ENCODE measurements at places on chromosomes 4 and X.

- no peak for DNase-seq
Measured at GRCh38 chr4:1415681-1415981, 9.4 kb upstream of the NKX1-1 start.

DNA sequence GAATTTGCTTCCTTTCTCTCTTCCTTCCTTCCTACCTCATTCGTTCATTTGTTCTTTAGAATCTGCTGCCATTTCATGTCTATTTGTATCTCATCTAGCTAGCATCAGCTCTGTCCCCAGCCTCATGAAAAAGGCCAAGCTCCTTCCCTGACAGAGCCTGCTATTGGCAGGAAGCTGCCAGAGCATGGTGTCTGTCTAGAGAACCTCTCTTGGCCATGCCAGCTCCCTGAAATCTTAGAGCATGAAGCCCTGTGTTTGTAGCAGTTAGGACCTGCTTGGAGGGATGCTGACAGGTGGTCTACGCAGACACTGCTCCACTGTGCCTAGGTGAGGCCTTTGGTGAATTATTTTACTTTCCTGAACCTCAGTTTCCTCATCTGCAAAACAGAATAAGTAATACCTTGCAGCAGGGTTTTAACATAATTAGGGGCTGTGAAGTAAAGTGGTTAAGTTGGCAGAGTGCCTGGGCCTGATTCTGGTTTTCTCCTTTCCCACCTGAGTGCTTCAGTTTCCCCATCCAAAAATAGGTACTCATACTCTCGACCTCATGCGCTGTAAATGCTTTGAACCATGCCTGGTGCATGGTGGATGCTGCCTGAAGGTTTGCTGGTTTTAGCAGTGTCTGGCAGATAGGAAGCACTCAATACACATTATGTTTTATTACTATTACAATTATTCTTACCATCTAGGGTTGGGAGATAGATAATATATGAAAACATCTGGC lies 4.7 kb downstream of the PTTG2 start:
- DNase-seq = no peak

GRCh38 chrX:9071031-9071650 lies 37.2 kb upstream of the FAM9B start:
- no peak for DNase-seq

GRCh38 chrX:71210816-71211215 lies 12.2 kb upstream of the GJB1 start:
- no peak for DNase-seq

DNA sequence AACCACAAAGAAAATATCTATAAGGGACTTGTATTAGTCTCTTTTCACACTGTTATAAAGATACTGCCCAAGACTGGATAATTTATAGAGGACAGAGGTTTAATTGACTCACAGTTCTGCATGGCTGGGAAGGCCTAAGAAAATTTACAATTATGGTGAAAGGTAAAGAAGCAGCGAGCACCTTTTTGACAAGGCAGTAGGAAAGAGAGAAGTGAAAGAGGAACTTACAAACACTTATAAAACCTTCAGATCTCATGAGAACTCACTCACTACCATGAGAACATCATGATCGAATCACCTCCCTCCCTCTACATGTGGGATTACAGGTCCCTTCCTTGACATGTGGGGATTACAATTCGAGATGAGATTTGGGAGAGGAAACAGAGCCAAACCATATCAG lies 856.0 kb downstream of the TRAM1L1 start:
- no peak for DNase-seq

- DNase-seq = no peak
Measured at GRCh38 chr4:179095585-179096221, 1653.5 kb upstream of the AGA start.

DNA sequence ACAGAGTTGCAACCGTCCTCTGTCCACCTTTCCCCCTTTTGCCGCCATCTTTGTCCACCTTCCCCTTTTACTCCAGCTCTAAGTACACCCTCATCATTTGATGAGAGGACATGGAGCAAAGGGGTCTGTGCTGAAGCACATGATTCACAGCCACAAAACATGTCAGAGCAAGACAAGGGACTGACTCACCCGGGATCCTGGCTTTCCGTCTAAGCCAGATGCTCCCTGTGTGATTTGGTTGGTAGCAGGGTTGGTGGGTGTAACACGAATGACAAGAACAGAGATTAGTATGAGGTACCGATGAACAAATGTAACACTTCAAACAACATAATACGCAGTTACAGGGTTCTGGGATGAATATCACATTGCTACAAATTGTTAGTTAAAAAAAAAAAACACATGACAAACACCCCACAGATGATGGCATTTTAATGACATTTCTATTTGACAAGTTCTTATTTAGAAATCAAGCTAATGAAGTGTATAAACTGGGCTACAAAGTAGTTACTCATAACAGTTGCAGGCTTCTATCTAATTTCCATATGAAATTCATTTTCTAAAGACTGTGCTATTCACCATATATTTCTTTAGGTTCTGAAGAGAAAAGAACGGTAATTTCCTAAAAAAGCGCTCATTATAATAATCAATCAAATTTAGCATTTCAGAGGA lies 71.4 kb upstream of the ETNPPL start:
- DNase-seq = no peak

GRCh38 chrX:20545538-20545937 lies 278.8 kb upstream of the RPS6KA3 start:
- DNase-seq = no peak

- DNase-seq = no peak
Measured at GRCh38 chr4:71217688-71218087, 121.1 kb upstream of the SLC4A4 start.

GRCh38 chrX:119518371-119518770 lies 46.8 kb downstream of the STEEP1 start:
- no peak for DNase-seq

DNA sequence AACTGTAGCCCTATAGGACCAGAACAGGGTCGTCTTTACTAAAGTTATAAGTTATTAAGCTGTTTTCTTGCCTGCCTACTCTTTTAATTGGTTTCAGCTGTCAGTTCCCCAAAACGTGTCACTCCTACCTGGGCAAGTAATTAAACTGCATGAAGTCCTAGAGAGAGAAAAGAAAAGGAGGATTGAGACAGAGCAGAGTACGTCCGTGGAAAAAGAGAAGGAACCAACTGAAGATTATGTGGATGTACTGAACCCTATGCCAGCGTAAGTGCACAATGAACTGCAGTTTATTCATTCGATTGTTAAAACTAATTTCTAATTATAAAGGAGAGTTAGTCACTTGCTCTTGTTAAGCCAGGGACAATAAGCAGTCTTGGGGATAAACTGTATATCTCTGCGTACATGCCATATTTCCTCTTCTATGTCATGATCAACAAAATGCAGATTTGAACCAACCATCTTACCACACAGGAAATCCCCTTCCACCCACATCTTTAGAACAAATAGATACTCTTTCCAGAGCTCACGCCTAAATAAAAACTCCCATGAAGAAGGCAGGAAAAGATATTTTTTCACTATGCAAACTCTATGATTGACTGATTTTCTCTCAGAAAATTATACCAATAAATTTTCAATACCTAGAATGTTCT lies 22.8 kb downstream of the STAP1 start:
- DNase-seq = no peak

DNA sequence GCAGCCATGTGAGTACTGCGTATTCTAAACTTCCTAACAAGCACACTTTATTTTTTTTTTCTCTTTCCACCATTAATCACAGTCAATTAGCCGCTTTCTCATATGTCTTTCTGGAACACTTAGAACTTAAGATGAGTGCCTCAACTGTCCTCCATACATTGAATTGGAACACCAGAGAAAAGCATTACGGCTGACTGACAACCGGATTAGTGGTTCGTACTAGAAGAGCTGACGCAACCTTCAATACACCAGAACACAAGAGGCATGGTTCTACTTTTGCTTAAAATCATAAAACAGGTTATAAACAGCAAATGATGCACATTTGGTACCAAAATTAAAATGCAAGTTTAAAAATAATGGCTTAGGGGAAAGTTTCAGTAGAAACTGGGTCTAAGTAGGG lies 3.3 kb downstream of the TMEM47 start:
- no peak for DNase-seq

GRCh38 chr4:81504112-81505003 lies 32.7 kb upstream of the RASGEF1B start:
- no peak for DNase-seq

GRCh38 chr4:168846414-168846813 lies 163.6 kb downstream of the CBR4 start:
- DNase-seq = no peak

GRCh38 chr4:181796502-181796901 lies 446.7 kb upstream of the TENM3 start:
- DNase-seq = no peak

DNA sequence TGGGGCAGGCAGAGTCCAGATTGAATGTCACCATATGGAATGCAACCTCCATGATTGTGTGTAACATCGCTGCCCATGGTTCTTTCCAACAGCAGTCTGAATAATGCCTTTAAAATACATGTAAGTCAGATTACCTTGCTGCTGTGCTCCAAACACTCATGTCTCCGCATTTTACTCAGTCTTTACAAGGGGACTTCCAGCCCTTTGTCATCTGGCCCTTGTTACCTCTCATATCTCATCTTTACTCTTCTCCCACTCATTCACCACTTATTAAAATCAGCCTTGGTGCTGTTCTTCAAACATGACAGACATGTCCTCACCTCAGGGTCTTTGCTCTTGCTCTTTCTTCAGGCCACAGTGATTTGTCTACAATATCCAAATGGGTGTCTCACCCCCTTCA lies 200.4 kb upstream of the GYPA start:
- no peak for DNase-seq

- DNase-seq = no peak
Measured at GRCh38 chr4:104901961-104902605, 244.6 kb upstream of the TET2 start.

GRCh38 chr4:161949946-161950725 lies 213.7 kb downstream of the FSTL5 start:
- DNase-seq = no peak

GRCh38 chrX:1484638-1485019 lies 31.9 kb upstream of the ASMTL start:
- DNase-seq = no peak

DNA sequence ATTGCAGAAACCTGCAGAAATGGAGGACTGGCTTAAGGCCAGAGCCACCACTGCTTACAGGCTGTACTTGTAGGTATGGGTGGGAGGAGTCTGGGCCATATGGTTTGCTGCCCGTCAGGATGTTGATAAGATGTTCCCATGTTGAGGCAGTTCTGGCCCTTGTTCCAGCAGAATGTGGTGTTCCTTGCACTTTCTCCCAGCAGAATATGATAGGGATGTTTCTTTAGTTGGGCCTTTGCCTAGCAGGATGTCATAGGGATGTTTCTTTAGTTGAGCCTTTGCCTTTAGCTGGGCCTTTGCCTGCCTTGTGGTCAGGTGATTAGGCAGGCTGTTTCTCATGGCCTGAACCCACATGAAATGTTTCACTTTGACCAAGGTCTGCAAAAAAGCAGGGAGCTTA lies 139.1 kb upstream of the PAQR3 start:
- DNase-seq = no peak

DNA sequence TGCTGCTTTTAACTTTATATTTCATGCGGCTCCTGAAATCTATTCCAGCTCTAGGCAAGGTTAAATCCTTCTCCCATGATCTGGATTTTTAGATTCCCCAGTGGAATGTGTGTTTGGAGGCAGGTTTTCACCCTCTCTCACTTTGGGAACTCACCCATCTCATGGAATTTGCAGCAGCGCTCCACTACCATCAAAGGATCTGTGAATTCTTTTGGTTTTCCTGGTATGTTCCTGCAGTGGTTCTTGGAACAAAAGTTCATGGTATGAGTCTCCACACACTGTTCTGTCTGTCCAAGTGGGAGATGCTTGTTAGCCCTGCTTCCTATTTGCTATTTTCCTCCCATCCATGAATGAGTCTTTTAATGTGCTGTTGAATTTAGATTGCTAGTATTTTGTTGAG lies 14.0 kb downstream of the APOOL start:
- no peak for DNase-seq

- no peak for DNase-seq
Measured at GRCh38 chrX:147875866-147876596, 35.7 kb upstream of the FMR1 start.

GRCh38 chr4:186483656-186484055 lies 71.7 kb downstream of the MTNR1A start:
- DNase-seq = no peak

DNA sequence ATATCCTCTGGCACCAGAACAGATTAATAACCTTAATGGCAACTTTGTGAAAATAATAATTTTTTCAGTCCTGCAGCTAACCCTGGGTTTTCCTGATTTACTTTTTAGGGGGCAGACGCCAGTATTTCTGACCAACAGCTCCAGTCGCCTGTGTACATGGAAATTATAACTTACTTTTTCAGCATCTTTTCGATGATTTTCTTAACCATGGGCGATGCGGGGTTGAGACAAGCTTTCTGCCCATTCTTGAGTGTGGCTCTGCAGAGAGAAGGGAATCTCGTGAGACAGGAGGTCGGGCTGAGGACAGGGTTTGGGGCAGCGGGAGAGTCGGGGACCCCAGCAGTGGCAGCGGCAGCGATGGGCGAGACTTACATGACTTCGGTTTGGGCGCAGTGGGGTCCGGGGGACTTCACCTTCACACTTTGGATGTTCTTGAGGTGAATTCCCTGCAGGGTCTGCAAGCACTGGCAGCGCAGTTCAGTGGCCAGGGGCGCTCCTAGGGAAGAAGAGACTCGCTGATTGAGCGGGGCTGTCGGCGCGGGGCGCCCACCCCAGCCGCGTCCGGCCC lies 484 bp downstream of the CXCL2 start:
- no peak for DNase-seq

GRCh38 chr4:78612398-78613178 lies 61.0 kb downstream of the ANXA3 start:
- no peak for DNase-seq

GRCh38 chr4:122604146-122604545 lies 16.7 kb downstream of the IL21 start:
- DNase-seq = no peak

DNA sequence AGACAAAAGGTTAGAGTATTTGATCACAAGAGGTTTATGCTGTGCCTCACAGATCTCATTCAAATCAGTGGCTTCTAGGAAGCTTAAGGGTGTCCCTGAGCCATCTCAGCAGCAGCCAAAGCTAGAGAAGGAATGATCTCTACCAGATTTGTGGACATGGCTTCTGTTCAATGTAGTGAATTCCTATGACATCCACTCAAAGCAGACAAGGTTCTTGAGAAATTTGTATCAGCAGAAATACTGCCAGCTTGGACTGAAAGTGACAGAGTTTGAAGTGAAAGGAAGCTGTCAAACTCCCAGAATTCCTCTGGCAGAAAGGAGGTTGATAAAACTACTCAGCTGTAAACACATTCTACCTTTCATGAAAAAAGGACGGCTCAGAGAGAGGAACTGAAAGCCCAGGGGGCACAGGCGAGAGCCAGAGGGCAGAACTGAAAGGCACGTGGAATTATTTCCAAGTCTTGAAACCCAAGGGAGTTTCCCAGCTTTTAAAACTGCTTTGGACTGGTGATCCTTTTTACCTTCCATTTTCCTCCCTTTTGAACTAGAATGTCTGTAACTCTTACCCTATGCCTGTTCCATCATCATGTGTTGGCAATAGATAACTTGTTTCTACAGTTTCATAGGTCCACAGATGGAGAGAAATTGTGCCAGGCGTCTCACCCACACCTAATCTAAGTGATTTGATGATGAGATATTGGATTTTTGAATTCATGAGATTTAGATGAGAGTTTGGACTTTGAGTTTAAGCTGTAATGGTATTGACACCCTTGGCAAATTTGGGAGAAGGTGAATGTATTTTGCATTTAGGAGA lies 14.5 kb upstream of the MED14 start:
- DNase-seq = no peak

GRCh38 chrX:100615005-100615404 lies 21.6 kb downstream of the TSPAN6 start:
- no peak for DNase-seq

Measured in stimulated activated CD8-positive, alpha-beta memory T cell treated with anti-CD3 and anti-CD28 coated beads, Interleukin-4, amount 100 ng/mL, for 1 hour (primary cell).